ENCODE measurements at places on chromosomes 16 and 17. TPM values are rescaled to one million over a fixed set of nuclear protein-coding genes. Genes with fewer than 3 reads are reported as not detected.

GSDMA gene
- 1.5 TPM for total RNA-seq

- no peak overlapping the region for H3K27ac ChIP-seq
- no peak for DNase-seq
- no peaks in the 10 kb centered on the region for H3K36me3 ChIP-seq
- H3K4me3 ChIP-seq = no peak overlapping the region
- H3K27me3 ChIP-seq = no peaks in the 10 kb centered on the region
- H3K4me1 ChIP-seq = no peaks in the 10 kb centered on the region
Measured at GRCh38 chr16:77674888-77675287, 47.4 kb upstream of the NUDT7 start.

- DNase-seq = no peak
- H3K27me3 ChIP-seq = peaks cover 2% of the 10 kb centered on the region
- no peaks in the 10 kb centered on the region for H3K36me3 ChIP-seq
Measured at GRCh38 chr17:77042476-77043231, 98.1 kb upstream of the SEC14L1 start.

GRCh38 chr16:2792940-2793339 is 5.3 kb upstream of the PRSS41 start:
- H3K27ac ChIP-seq = no peak overlapping the region
- no peak for DNase-seq
- peaks cover 8% of the 10 kb centered on the region for H3K27me3 ChIP-seq
- no peaks in the 10 kb centered on the region for H3K4me1 ChIP-seq

NRN1L gene
- 2.5 TPM for total RNA-seq

- DNase-seq = no peak
- H3K27me3 ChIP-seq = peaks cover 3% of the 10 kb centered on the region
- H3K36me3 ChIP-seq = no peaks in the 10 kb centered on the region
- H3K4me3 ChIP-seq = no peak overlapping the region
Measured at GRCh38 chr17:65942592-65942991, 249.3 kb downstream of the CEP112 start.

DNA sequence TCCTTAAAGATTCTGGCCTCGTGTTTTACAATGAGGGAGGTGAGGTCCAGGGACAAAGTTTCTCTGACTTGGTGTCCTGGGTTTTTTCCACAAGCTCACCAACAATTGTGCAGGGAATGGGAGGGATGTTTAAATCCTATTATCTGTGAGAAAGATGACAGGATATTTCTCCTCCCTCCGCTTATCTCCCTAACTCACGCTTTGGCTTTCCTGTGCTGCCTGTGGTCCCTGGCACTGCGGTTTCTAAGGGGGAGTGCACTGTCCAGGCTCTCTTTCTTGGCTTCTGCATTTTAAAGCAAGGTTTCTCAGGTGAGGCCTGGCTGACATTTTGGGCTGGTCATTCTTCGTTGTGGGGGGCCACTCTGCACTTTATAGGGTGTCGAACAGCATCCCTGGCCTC is 16.4 kb downstream of the GGA3 start:
- no peak overlapping the region for H3K27ac ChIP-seq
- no peak overlapping the region for H3K4me3 ChIP-seq
- peaks cover 52% of the 10 kb centered on the region for H3K4me1 ChIP-seq

DNA sequence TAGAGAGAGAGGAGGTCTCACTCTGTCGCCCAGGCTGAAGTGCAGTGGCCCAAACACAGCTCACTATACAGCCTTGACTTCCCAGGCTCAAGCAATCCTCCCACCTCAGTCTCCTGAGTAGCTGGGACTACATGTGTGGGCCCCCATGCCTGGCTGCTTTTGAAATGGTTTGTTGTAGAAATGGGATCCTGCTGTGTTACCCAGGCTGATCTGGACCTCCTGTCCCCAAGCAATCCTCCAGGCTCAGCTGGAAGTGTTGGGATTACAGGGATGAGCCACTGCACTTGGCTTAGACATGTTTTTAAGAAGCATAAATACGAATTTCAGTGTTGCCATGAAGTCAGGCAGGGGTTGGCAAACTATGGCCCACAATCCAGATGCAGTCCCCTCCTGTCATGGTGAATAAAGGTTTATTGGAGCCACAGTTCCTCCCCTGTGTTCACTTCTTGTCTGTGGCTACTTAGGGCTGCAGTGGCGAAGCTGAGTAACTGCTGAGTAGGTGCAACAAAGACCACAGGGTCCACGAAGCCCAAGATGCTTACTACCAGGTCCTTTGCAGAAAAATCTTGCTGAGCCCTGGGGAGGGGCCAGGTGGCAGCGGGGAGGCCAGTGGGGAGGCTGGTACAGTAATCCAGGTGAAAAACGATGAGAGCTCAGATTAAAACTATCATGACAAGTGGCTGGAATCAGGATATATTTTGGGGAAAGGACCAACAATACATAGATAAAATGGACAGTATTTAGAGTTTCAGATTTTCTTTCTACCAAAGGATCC is 35.2 kb downstream of the TNFRSF13B start:
- H3K27me3 ChIP-seq = no peaks in the 10 kb centered on the region
- no peak overlapping the region for H3K4me3 ChIP-seq
- no peaks in the 10 kb centered on the region for H3K4me1 ChIP-seq
- DNase-seq = no peak

GRCh38 chr16:88566158-88566557 is 4.0 kb upstream of the ZC3H18 start:
- DNase-seq = no peak
- H3K4me1 ChIP-seq = peaks cover 18% of the 10 kb centered on the region
- no peak overlapping the region for H3K27ac ChIP-seq
- H3K27me3 ChIP-seq = no peaks in the 10 kb centered on the region

CSH2 gene
- total RNA-seq = not detected

DNA sequence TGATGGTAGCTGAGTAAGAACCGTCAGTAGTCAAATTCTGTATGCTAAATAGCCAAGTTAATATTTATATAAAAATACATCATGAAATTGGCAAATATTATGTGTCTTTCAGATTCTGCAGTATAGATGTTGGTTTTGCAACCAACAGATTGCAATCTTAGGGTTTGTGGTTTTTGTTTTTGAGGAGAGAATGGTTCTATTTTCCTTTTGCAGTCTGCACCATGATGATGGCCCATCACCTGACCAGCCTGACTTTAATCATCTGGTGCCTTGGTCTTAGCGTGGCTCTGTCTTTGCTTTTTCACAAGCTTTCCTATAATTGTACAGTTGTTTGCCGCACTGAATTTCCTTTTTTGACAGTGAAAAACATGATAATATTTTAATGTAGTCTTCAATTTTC is 50.7 kb downstream of the NUP93 start:
- DNase-seq = peak; percentile 32
- peaks cover 5% of the 10 kb centered on the region for H3K36me3 ChIP-seq
- H3K27me3 ChIP-seq = no peaks in the 10 kb centered on the region

- no peak overlapping the region for H3K27ac ChIP-seq
- no peak for DNase-seq
- no peaks in the 10 kb centered on the region for H3K4me1 ChIP-seq
Measured at GRCh38 chr16:58011652-58012051, 10.4 kb downstream of the USB1 start.

GRCh38 chr16:66811043-66811442 is 9.7 kb upstream of the TERB1 start:
- no peak overlapping the region for H3K4me3 ChIP-seq
- no peaks in the 10 kb centered on the region for H3K4me1 ChIP-seq
- no peaks in the 10 kb centered on the region for H3K27me3 ChIP-seq

DNA sequence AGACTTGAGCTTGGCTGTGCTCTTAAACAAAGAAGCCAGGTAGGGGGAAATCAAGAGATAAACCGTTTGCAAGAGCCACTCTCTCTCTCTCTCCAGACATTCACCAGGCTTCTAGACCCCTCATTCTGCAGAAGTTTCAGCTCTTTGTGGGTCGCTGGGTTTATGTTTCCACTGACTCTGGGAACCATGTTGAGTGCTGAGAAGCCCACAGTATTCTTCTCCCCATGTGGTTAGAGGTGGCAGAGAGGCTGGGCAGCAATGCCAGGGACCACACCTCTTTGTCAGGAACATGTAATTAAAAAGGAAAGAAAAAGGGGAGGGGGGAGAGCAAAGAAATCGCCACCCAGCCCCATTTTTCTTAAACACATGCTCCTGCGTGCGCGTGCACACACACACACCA is 154.8 kb upstream of the SOX9 start:
- H3K4me3 ChIP-seq = no peak overlapping the region
- H3K4me1 ChIP-seq = no peaks in the 10 kb centered on the region
- no peaks in the 10 kb centered on the region for H3K27me3 ChIP-seq
- H3K27ac ChIP-seq = no peak overlapping the region
- H3K36me3 ChIP-seq = no peaks in the 10 kb centered on the region
- DNase-seq = no peak

DNA sequence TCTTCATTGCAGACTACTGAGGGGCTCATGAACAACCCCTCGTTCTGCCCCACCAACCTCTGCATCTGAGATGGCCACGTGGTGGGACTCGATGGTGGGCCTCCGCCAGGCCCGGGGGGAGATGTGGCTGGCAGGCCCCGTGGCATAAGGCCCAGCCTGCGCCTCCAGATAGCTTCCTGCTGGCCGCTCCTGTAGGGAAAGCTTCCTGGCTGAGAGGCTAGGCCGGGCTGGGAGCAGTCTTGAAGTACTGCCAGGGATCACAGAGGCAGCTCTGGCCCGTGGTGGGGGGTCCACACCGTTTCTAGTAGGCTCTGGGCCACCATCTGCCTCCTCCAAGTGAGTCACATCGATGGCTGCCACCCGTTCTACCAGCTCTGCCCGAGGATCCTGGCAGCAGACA is 7.6 kb downstream of the CAMKK1 start:
- H3K4me3 ChIP-seq = no peak overlapping the region
- H3K27ac ChIP-seq = no peak overlapping the region
- peaks cover 32% of the 10 kb centered on the region for H3K4me1 ChIP-seq
- H3K36me3 ChIP-seq = no peaks in the 10 kb centered on the region
- H3K27me3 ChIP-seq = no peaks in the 10 kb centered on the region
- DNase-seq = no peak

ATF7IP2 gene
- 34.7 TPM for total RNA-seq

- no peak overlapping the region for H3K4me3 ChIP-seq
- no peak overlapping the region for H3K27ac ChIP-seq
- DNase-seq = no peak
- peaks cover 2% of the 10 kb centered on the region for H3K36me3 ChIP-seq
Measured at GRCh38 chr17:61235001-61235826, 164.4 kb upstream of the TBX2 start.

CDH1 gene
- total RNA-seq = 0.69 TPM

DNA sequence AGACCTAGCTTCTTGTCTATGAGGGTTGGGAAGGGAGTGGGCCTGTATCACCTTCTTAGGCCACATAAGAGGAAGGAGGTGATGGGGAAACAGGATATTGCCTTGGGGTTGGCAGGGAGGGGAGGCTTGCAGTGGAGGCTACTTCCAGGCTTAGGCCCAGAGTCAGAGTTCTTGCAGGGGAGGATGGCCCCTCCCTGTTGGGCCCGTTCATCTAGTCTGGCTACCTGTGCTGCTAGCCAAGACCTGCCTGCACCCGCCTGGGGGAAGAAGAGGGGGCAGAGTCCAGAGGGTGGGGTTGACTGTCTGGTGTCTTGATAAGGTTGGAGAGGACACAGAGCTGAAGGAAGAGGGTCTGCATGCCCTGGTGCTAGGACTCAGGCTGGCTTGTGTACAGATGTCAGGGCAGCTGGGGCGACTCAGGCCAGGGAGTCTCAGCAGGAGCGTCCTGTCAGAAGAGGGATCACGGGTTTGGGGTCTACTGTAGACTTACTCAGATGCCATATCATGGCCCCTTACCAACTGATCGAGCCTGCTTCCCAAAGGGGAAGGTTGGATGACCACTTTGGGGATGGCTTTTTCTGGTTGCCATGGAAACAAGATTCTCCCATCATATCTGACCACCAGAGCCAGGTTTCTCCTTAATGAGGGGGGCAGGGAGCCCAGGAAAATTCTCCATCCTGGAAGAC is 5.3 kb downstream of the KDM6B start:
- peaks cover 62% of the 10 kb centered on the region for H3K4me1 ChIP-seq
- H3K4me3 ChIP-seq = no peak overlapping the region
- H3K36me3 ChIP-seq = peaks cover 4% of the 10 kb centered on the region

DNA sequence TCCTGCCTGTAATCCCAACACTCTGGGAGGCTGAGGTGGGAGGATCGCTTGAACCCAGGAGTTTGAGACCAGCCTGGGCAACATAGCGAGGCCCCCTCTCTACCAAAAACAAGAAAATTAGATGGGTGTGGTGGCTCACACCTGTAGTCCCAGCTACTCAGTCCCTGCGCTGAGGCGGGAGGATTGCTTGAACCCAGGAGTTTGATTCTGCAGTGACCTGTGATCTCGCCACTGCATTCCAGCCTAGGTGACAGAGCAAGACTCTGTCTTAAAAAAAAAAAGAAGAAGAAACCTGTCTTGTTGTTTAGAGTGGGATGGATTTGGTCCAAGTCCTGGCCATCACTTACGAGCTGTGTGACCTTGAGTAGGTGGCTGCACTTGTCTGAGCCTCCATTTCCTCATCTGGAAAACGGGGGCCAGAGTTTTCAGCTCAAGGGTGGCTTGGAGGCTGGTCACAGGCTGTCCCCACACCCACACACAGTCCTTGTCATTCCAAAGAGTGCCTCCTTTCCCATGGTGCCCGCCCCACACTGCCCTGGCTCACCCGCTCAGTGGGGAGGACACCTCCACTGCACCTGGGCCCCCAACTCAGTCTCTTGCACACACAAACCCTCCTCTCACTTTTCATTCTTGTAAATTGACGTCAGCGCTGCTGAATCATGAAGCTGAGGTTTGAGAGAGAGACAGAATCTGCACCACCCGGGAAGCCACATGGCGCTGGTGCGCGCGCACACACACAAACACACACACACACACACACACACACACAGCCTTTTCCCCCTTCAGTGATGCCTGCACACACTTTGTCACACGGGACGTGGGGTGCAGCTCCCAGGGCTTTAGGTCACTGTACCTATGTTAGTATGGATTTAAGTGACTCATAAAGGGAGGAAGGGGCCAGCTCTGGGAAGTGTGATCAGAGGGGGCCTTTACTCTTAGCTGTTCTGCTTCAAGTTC is 4.2 kb downstream of the SOCS1 start:
- H3K4me3 ChIP-seq = peak overlapping the region; percentile 92
- peak overlapping the region; percentile 89 for H3K27ac ChIP-seq
- H3K36me3 ChIP-seq = peaks cover 74% of the 10 kb centered on the region
- H3K4me1 ChIP-seq = peaks cover 53% of the 10 kb centered on the region
- no peaks in the 10 kb centered on the region for H3K27me3 ChIP-seq
- DNase-seq = peak; percentile 83

DNA sequence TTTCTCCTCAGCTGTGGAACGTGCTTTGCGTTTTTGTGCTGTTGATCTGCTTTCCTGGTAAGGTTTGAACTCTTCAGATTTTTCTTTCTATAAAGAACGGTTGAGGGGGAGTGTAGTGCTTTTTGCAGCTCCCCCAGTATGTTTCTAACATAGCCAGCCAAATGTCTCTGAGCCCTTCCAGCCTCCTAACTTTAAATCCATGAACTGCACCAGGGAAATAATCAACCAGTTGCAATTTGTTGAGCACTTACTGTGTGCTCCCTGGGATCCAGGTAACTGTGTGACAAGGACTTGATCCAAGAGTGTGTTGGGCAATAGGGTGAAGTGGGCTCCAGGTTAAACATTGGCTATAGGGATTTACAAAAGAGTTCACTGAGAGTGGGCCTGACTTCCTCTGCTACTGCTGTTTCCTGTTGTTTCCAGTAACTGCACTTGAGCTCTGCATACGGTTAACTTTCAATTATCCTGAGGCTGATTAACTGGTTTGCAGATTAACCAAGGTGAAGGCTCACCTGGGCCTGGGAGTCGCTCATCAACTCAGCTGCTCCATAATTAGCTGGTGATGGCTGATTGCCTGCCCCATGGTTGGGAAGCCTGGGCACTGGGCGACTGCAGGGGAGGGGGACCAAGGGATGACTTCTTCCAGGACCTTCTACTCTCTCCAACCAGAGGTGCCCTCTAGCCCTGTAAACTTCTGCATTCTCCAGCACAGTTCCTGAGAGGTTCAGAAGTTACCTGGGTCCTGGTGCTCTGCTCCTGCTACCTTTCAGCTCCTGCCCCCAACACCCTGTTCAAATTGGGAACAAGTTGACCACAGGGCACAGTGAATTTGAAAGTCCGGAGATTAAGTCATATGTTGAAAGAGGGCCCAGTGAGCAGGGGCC is 19.5 kb downstream of the HLF start:
- peaks cover 4% of the 10 kb centered on the region for H3K27me3 ChIP-seq
- H3K36me3 ChIP-seq = no peaks in the 10 kb centered on the region
- peaks cover 17% of the 10 kb centered on the region for H3K4me1 ChIP-seq
